Hindlimb muscle (tissue), 1 donor: ENCODE measurements at places on chromosomes 3 and 15. TPM values are rescaled to one million over a fixed set of nuclear protein-coding genes. Genes with fewer than 3 reads are reported as not detected.

CPNE9 gene
- not detected for polyA plus RNA-seq

ATP8B4 gene
- polyA plus RNA-seq: 4.3 TPM

DNA sequence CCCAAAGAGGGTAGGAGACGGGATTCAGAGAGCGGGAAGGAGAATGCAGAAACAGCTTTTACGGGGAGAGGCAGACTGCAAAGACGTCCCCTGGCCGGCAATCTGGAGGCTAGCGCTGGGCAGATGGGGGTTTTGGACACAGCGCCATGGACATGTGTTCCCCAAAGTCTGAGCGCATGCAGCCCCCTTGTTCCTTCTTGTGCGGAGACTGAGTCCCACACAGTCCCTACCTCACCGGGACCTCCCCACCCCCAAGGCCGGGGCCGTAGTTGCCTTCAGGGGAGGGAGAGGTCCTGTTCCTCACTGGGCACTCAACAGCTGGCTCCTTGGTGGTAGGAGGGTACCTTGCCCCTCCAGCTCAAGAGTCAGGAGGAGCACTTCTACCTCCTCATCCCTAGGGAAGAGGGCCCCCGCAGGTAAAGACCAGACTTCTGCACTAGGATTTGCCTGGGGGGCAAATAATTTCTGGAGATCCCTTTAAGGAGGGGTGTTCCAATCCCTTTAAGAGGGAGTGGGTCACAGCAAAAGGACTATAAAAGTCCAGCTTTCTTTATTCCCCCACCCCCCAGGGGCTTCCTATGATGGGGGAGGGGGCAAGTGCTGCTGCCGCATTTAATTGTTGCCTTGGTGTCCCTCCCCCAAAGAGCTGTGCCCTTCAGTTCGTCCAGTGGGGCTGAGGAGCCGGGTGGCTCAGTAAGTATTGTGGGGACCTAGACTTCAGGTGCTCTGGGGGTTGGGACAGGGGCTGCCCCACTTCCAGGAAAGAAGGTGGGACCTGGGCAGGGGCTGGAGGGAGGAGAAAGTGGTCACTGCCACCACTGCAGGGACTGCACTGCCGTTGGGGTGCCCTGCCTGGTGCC lies 3.6 kb upstream of the BAHD1 start:
- DNase-seq: no peak

GRCh38 chr3:97108136-97108535 lies 293.7 kb downstream of the EPHA6 start:
- DNase-seq: no peak

DNA sequence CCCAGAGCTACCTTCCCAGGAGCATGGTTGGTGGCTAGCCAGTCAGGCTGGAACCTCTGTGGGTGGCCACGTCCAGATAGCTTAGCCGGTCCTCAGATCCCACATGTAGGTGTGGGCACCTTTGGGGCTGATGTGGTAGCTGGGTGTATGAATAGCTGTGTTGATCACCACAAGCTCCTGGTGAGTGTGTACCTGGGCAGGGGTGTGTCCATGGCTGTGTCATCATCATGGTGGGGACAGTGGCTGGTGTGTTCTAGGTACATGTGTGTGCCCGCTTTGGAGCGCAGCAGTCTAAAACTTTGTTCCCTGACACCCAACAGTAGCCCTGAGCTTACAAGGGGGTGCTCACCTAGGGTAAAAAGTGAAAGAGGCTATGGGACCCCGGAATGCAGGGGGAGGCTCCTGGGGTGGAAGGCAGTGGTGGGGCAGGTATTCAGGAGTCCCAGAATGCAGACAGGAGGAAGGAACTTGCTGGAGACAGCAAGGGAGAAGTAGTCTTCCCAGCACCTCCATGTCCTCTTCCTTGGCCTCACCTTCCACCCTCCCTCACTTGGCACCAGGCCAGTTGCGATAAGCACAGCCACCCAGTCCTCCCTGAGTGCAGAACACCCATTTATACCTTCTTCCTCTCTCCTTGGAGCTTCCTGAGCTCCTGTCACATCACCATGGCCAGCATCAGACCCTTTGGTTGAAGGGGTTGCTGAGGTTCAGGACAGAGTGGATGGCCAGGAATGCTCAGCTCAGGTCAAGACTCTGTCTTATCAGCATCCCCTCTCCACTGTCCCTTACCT lies 1.2 kb downstream of the CISH start:
- DNase-seq: no peak

- DNase-seq: no peak
Observed at GRCh38 chr3:19920401-19921080, 13.5 kb downstream of the EFHB start.

- DNase-seq: no peak
Observed at GRCh38 chr3:27127195-27127594, 242.0 kb downstream of the NEK10 start.

- DNase-seq: no peak
Observed at GRCh38 chr3:40494698-40495097, 11.1 kb upstream of the ZNF620 start.

- no peak for DNase-seq
Observed at GRCh38 chr3:152047465-152047864, 174.0 kb downstream of the SUCNR1 start.

DNA sequence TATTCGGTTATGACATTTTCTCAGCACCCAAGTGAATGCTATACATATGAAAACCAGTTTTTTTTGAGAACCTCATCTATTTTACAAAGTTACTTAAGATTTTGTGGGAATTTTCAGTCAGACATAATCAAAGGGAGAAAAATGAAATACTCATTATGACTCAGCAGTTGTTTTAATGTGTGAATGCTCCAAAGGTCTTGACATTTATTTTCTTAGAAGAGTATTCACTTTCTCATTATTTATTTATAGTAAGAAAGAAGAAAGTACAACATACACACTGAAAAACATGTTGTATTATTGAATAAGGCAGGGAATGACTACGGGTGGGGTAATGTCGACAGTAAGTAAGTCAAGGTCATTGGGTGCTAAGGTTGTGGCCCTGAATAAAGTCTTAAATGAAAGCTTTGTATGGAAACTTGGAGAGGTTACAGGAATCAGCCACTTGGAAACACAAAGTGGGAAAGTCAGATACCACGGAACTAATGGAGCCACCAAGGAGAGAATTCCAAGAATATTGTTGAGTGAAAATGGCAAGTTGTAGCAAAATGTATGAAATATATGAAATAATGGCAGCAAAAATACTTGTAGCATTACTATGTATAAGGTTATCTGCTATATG lies 844.5 kb downstream of the TBL1XR1 start:
- DNase-seq: no peak

DNA sequence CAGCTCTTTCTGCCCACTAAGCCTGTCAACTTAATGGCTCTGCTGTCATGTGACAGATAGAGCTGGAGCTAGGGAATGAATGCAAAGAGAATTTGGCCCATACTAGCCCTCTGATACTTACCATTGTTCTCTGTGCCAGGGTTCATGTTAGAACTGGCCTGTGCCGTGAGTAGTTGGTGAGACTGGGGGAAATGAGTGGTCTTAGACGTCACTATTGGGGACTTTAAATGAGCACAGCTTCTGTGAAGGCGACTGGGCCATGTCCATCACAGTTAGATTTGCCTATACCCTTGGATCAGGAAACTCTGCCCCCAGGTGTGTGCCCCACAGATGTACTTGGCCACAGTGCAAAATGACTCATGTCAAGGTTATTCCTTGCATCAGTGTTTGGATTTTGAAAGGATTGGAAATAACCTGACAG lies 124.9 kb downstream of the PTPRG start:
- no peak for DNase-seq

GRCh38 chr15:38652998-38653397 lies 88.4 kb upstream of the RASGRP1 start:
- DNase-seq: no peak

DNA sequence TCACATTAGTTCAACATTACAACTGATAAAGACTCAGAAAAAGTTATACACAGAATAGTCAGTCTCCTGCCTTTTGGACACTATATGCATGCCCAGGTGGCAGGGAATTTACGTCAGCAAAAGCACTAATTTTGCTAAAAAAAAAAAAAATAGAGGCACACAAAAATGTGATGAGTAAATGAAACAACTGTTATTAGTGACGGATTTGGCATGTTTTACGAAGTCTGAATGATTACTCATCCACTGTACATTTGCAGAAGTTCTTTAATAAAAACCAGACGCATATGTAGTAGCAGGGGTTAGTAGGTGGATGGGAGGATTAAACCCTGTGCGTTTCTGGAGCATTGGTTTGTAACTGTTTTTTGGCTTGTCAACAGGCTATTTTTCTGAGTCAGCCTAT lies 99.0 kb downstream of the MITF start:
- DNase-seq: peak; percentile 22

DNA sequence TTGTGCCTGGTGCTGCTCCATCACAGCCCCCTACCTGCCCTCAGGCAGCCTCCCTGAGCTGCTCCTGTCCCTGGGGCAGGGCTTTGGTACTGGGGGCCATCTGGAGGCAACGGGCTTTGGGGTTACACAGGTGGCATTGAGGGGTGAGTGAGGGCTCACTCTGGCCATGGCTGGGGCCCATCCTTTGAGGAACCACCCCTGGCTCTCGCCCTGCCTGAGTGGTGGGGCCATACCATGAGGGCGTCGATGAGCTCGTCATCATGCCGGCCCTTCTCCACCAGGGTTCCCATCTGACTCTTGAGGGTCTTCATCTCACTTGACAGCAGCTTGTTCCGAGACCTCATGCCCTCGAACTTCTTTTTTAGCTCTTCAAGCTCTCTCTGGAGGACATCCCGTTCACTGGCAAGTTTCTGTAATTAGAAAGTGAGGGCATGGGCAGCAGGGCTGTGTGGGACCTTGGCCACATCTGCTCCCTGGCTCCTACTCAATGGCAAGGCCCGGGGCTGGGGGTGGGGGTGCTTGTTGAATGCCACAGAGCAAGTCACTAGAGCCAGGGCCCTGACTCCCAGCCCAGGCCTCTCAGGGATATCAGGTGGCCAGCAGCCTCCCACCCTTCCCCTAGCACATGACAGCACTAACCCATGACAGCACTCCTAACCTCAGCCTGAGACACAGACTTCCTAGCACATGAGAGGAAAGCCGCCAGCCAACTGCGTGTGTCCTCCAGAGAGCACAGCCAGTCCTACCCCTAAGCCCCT lies 33.5 kb downstream of the CCDC13 start:
- DNase-seq: no peak

- no peak for DNase-seq
Observed at GRCh38 chr15:90432253-90432652, 44.2 kb downstream of the IQGAP1 start.
